ENCODE measurements at places on chromosomes 6 and 20.

DNA sequence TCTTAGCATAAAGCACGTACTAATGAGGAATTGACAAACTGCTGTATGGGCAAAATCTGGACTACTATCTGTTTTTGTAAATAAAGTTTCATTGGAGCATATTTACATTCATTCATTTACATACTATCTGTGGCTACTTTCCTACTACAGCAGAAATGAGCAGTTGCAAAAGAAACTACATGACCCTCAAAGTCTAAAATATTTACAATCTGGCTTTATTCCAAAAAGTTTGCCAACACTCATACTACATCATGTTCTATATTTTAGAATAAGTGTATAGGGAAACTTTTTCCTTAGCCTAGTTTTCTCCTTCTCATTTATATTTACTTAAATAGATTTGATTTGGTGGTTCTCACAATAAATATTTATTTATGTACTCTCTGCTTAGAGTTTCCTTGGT, 208.2 kb downstream of the RIMS1 start:
- DNase-seq: no peak

DNA sequence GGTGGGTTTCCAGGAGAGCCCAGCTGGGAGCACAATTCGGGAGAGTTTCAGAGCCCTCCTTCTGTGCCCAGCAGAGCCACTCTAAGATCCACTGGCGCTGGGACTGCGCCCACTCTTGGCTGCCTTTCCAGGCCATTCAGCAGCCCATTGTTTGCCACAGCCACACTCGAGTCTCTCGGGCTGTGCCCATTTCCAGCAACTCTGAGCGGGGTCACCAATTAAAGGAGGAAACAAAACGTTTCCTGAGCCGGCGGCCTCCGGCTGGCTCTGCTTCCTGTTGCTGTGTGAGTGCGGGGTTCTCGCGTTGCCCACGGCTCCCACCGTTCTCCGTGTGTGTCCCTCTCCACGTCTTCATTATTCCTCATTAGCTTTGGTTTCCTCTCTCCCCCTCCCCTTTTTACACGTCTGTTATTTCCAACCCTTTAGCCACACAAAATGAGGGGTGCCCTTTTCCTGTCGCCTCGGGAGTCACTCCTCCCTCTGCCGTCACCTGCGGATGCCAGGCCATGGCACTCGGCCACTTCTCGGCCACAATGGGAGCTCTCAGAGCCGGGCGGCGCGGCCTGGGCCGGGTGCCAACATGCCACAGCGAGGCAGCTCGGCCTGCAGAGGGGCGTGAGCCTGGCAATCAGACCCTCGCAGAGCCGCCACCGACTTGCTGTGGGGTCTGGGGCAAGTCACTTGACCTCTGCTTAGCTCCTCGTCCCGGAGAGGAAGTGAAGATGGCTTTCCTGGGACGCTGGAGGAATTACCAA, 94.3 kb upstream of the NKX2-2 start:
- DNase-seq: no peak

GRCh38 chr6:160132776-160133338, 11.2 kb downstream of the SLC22A1 start:
- no peak for DNase-seq

DNA sequence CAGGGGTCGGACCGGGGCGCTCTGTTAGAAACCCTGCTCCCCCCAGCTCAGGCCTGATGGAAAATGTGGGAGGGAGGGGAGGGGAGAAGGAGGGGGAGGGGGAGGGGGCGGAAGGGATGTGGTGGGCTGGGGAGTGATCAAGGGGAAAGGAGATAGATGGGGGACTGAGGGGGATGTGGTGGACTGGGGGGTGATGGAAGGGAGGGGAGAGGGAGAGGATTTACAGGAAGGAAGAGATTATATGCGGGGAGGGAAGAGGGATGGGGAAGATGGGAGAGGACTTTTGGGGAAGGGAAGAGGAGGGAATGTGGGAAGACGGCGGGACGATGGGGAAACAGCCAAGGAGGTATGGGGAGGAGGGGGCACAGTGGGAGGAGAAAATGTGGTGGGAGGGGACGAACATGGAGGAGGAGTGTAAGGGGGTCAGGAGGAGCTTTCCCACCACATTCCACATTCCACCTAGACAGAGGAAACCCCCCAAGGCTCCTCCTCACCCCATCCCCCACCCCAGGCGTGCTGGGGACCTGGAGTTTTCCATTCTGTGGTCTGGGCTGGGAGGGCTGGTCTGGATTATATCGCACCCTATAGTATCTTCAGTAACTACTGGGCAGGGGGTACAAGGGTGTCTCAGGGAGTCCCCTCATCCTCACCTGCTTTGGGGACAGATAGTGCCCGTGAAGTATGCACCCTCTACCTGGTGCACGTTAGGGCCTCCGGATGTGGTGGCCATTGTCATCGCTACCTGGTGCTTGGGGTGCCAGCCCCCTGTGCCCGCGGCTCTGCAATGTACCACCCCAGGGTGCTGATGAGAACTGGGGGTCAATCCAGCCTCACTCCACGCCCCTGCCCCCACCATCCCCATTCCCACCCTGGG, 578 bp upstream of the PTGIS start:
- DNase-seq: no peak

- DNase-seq: no peak
Measured at GRCh38 chr6:13262302-13263230, 65.8 kb downstream of the TBC1D7 start.

GRCh38 chr6:140572129-140572528, 1197.7 kb upstream of the CITED2 start:
- no peak for DNase-seq

DNA sequence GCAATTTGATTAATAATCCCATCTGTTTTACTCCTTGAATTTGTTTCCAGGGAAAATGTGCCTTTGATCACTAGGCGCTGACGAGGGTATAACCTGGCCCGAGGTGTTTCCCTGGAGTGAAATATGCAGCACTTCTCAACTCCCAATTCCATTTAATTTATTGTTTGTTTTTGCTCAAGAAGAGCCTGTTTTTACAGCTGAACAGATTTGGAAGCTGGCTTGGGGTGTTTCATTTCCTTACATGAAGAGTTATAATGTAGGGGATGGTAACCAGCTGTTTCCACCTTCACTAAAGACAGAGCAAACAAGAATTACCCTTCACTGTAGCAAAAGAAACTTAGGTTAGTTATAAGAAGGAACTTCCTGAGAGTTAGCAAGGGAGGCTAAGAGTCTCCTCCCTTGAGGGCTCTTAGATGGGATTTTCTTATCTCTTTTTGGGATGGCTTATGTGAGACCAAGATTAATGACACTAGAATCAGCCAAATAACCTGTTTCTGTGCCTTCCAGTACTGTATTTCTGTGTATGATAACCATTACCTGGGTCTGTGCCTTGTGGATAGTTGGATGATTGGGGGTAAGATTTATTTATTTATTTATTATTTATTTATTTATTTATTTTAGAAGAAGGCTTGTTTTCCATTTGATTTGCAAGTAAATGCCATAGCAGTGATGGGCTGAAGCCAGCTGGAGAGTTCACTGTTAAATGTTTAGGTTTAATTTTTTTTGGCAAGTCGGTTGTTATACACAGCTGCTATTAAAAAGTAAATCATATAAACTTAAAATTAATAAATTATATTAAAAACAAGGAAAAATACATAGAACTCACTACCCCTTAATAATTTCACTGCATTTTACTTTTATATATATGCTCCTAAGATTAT, 162.2 kb upstream of the BMP2 start:
- no peak for DNase-seq

GRCh38 chr6:56424542-56425083, 177.2 kb upstream of the COL21A1 start:
- DNase-seq: no peak

GRCh38 chr20:20864351-20865096, 152.1 kb upstream of the RALGAPA2 start:
- no peak for DNase-seq

- no peak for DNase-seq
Measured at GRCh38 chr6:139395891-139396301, 21.4 kb upstream of the CITED2 start.

GRCh38 chr20:38073307-38074071, 39.9 kb downstream of the RPRD1B start:
- DNase-seq: peak; percentile 84

- DNase-seq: peak; percentile 68
Measured at GRCh38 chr6:70520575-70520974, 46.2 kb upstream of the SDHAF4 start.

DNA sequence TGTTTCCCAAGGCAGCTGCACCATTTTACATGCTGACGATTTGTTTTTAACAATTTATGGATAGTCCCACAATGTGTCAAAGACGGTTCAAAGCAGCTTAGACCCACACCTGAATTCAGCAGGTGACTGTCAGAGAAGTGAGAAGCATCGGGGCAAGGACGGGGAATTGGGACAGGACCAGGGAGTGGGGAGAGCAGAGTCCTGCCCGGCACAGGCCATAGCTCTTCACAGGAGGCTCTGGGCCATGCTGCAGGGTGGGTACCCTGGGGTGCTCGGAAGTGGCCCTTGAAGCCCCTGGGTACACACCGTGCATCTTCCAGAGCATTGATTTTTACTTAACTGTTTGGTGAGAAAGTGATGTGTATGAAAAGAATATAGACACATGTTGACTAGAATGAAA, 33.2 kb upstream of the PHACTR3 start:
- DNase-seq: no peak

GRCh38 chr20:44033344-44033743, 118.7 kb downstream of the TOX2 start:
- DNase-seq: no peak

- peak; percentile 92 for DNase-seq
Measured at GRCh38 chr6:2940010-2940850, 31.1 kb downstream of the SERPINB6 start.

- DNase-seq: no peak
Measured at GRCh38 chr6:130520221-130520620, 154.4 kb downstream of the TMEM200A start.

GRCh38 chr6:87333033-87333432, 4.0 kb upstream of the GJB7 start:
- DNase-seq: no peak

DNA sequence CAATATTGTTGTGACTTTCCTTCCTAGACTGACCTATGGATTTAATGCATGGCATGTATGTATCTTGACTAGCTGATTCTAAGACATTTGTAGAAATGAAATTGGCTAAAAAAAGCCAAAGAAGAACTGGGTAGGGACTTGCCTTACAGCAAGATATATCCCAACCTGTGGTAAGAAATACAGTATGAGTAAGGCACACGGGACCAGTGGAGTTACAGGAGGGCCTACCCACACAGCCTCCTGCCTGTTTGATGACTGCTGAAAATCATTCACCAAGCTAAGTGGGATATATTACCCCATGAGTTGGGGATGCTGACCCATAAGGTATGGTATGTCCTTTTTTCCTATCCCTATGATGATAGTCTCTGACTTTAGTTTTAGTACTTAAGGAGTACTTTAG, 112.2 kb downstream of the INSM1 start:
- DNase-seq: no peak

- no peak for DNase-seq
Measured at GRCh38 chr20:40754339-40754943, 65.4 kb upstream of the MAFB start.

- no peak for DNase-seq
Measured at GRCh38 chr6:170462366-170463020, 90.6 kb downstream of the PSMB1 start.

- DNase-seq: no peak
Measured at GRCh38 chr6:124495665-124496190, 466.5 kb upstream of the RNF217 start.

- DNase-seq: no peak
Measured at GRCh38 chr6:25960734-25961133, 1.9 kb upstream of the TRIM38 start.

DNA sequence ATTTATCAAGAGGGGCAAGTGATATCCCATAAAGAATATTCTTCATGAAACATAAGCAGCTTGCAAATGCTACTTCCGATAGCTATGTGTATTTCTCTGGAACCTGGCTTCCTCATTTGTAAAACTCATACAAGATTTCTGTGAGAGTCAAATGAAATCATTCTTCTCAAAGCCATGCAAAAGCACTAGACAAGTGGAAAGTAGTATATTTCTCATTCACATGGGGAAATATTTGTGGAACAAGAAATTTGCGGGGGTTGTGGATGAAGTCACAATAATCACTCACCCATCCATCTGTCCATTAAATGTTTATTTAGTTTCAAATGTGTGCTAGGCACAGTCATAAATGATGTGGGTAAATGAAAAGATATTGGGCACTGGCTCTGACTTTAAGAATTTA, 150.5 kb downstream of the IPCEF1 start:
- DNase-seq: no peak

DNA sequence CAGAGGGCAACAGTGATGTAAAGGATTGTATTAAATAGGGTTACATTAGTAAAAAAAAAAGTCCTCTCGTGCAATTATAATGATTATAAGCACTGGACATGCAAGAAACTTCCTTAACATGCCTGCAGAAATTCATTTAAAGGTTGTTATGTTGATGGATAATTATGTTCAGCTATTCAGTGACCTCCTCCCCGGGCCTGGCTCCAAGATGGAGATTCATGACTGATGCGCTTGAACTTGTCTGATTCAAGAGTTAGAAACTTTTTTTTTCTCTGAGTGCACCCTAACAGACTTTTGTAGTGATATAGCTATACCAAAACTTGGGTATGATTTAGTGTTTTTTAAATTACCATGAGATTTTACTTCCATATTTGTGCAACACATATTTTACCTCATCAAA, 1170.0 kb upstream of the CITED2 start:
- no peak for DNase-seq

GRCh38 chr6:90118069-90118468, 178.6 kb downstream of the BACH2 start:
- DNase-seq: no peak

DNA sequence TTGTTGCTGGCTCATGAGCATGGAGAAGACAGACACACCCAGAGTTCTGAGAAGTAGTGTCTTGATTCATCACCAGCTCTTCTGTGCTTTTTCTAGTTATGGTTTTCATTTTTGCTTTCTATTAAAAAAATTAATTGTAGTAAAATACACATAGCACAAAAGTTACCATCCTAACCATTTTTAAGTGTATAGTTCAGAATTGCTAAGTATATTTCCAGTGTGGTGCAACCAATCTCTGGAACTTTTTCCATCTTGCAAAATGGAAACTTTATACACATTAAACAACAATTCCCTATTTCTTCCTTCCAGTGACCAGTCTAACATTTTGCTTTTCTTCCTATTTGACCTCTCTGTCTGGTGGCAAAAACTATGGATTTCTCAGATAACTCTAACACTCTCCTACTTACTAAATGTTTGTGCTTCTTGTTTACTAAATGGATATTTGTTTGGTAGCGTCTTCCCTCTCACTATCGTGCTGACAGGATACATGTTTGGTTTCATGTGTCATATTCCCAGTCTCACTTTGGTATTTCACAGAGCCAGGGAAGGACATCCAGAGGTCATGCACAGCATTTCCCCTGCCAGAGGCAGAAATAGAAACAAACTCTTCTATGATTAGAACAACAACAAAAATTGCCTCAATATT, 40.6 kb downstream of the TXLNB start:
- no peak for DNase-seq

GRCh38 chr6:150001295-150002008, 23.9 kb downstream of the RAET1L start:
- DNase-seq: peak; percentile 83
